ENCODE measurements at places on chromosomes 2 and 18. TPM values are rescaled to one million over a fixed set of nuclear protein-coding genes. Genes with fewer than 3 reads are reported as not detected.

The UGT1A4 gene
- not detected for polyA plus RNA-seq

The ALLC gene
- polyA plus RNA-seq, result not detected

The UGT1A6 gene
- polyA plus RNA-seq, result not detected

The GREB1 gene
- not detected for polyA plus RNA-seq

The DNAJC10 gene
- polyA plus RNA-seq, result 158 TPM

The NOSTRIN gene
- polyA plus RNA-seq, result not detected

The MTLN gene
- 112 TPM for polyA plus RNA-seq

The HTRA2 gene
- polyA plus RNA-seq, result 34.4 TPM

The IL1RL2 gene
- not detected for polyA plus RNA-seq

The TPRKB gene
- polyA plus RNA-seq, result 65.9 TPM

The ST6GAL2 gene
- not detected for polyA plus RNA-seq

The CRYGC gene
- polyA plus RNA-seq, result not detected

The LRRC30 gene
- not detected for polyA plus RNA-seq

The GAD1 gene
- polyA plus RNA-seq, result not detected

The SLC9A4 gene
- polyA plus RNA-seq, result not detected

The ORMDL1 gene
- 72.7 TPM for polyA plus RNA-seq

The TUBA3E gene
- not detected for polyA plus RNA-seq

The PLGLB1 gene
- polyA plus RNA-seq, result 1.5 TPM

The NEMP2 gene
- 5.5 TPM for polyA plus RNA-seq

The ARMC9 gene
- polyA plus RNA-seq, result 1.2 TPM

The RFX8 gene
- not detected for polyA plus RNA-seq

The LYPD6B gene
- polyA plus RNA-seq, result 7.8 TPM

The NRBP1 gene
- polyA plus RNA-seq, result 69.2 TPM

The SKOR2 gene
- polyA plus RNA-seq, result not detected

The SOCS6 gene
- 0.25 TPM for polyA plus RNA-seq

The ARHGAP15 gene
- polyA plus RNA-seq, result 190 TPM

The TUBB8B gene
- 0.38 TPM for polyA plus RNA-seq

The LOXL3 gene
- polyA plus RNA-seq, result 0.74 TPM

All from IgD-negative memory B cell (primary cell).